Astrocyte (in vitro differentiated cells and primary cell): ENCODE measurements at places on chromosomes 4 and X. TPM values are rescaled to one million over a fixed set of nuclear protein-coding genes. Genes with fewer than 3 reads are reported as not detected.
A peak's percentile ranks its signal among the peaks of the same experiment; 100 is the strongest.

GRCh38 chrX:43218198-43218597, 437.9 kb upstream of the MAOA start:
- H3K4me3 ChIP-seq: no peak overlapping the region
- no peak overlapping the region for H3K27ac ChIP-seq
- no peaks in the 10 kb centered on the region for H3K27me3 ChIP-seq
- DNase-seq: no peak

- no peak overlapping the region for H3K4me3 ChIP-seq
- no peaks in the 10 kb centered on the region for H3K27me3 ChIP-seq
- no peaks in the 10 kb centered on the region for H3K4me1 ChIP-seq
- no peaks in the 10 kb centered on the region for H3K36me3 ChIP-seq
- no peak for DNase-seq
- no peak overlapping the region for H3K27ac ChIP-seq
Measured at GRCh38 chr4:40453912-40454311, 118.8 kb downstream of the CHRNA9 start.

GRCh38 chr4:48223633-48224295, 45.9 kb downstream of the TEC start:
- H3K27me3 ChIP-seq: no peaks in the 10 kb centered on the region
- peak; percentile 10 for DNase-seq
- no peak overlapping the region for H3K27ac ChIP-seq
- no peaks in the 10 kb centered on the region for H3K4me1 ChIP-seq

- no peaks in the 10 kb centered on the region for H3K27me3 ChIP-seq
- peak; percentile 39 for DNase-seq
- no peaks in the 10 kb centered on the region for H3K36me3 ChIP-seq
Measured at GRCh38 chrX:37371578-37371991, 22.4 kb downstream of the PRRG1 start.

DNA sequence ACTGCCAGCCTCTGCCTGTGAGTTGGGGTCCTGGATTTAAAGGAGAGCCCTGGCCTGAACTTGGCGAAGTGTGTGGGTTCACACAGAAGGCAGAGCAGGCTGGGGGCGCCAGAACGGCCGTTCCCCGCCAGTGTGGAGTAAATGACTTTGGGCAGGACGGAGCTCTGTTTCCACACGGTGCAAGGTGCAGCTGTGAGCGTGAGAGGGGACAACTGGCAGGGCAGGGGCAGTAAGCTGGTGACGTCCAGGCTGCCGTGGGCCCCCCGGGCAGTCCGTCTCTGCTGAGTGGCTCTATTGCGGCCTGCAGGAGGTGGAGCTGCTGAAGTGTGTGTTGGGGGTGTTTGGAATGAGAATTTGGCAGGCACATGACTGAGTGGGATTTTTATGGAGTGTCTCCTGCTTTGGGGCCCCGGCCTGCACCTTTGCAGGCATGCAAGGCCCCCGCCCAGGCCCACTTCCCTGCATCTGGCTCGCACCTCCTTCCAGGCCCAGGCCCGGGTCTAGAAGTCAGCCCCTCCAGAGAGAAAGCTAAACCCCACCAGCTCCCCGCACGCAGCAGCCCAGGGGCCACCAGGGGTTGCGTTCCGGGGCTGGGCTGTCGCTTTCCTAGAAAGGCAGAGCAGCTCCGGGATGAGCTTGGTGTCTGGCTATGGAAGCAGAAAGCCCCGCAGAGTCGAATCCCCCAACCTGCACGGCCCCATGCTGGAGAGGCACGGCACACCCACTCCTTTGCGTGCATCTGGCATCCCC, 62.2 kb upstream of the GRPEL1 start:
- H3K27ac ChIP-seq: no peak overlapping the region
- no peaks in the 10 kb centered on the region for H3K36me3 ChIP-seq
- DNase-seq: no peak
- H3K27me3 ChIP-seq: peaks cover 5% of the 10 kb centered on the region

GRCh38 chrX:150119323-150119722, 181.0 kb upstream of the EOLA2 start:
- H3K4me3 ChIP-seq: no peak overlapping the region
- no peaks in the 10 kb centered on the region for H3K4me1 ChIP-seq

- peak; percentile 64 for DNase-seq
- H3K27me3 ChIP-seq: no peaks in the 10 kb centered on the region
- H3K27ac ChIP-seq: no peak overlapping the region
- H3K4me3 ChIP-seq: no peak overlapping the region
Measured at GRCh38 chrX:30875957-30876356, 13.1 kb downstream of the TAB3 start.

GRCh38 chrX:22912616-22913015, 87.1 kb upstream of the DDX53 start:
- no peak overlapping the region for H3K4me3 ChIP-seq
- H3K27ac ChIP-seq: no peak overlapping the region
- no peaks in the 10 kb centered on the region for H3K4me1 ChIP-seq
- no peaks in the 10 kb centered on the region for H3K27me3 ChIP-seq
- no peaks in the 10 kb centered on the region for H3K36me3 ChIP-seq
- DNase-seq: no peak

DNA sequence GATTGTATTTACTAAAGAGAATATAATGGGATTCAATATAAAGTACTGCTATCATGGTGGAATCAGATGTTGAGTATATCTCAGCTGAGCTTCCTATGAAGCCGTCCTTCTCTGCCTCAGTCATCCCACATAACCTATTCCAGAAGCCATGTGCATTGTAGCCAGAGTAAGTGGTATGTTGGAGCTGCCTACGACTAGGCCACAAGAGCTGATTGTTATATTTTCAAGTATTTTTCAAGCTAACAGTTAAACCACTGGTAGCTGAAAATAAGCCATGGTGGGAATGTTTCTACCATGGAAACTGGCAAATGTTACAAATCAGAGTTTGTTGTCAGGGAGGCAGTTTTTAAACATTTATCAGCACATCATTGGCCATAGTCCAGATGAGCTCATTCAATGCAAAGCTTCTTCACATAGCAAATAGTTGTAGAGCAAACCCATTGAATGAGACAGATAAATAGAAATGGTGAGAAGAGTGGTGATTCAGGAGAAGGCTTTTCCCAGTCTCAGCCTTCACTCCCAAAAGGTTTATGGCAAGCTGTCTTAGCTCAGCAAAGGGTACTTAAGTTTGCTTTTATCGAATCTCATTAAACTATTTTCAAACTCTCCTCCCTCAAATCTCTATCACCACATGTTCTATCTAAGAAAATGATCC, 436.4 kb downstream of the PCDH19 start:
- H3K36me3 ChIP-seq: no peaks in the 10 kb centered on the region
- no peaks in the 10 kb centered on the region for H3K27me3 ChIP-seq
- no peak overlapping the region for H3K4me3 ChIP-seq
- no peak overlapping the region for H3K27ac ChIP-seq

DNA sequence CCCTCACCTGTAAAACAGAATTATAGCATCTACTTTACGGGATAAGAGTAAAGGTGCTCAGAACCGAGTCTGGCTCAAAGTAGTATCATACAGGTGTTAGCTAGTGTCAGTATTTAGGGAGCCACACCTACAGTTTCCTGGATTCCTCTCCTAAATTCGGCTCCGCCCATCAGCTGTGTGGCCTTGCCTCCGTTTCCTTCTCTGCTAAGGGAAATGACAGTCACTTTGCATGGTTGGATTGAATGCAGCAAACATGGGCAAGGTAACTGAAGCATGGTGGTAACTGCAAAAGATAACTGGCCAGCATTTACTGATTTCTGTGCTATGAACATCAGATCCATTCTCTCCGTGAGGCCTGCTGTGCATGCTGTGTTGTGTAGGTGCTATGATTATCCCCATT, 2.8 kb downstream of the PPP1R3F start:
- H3K4me3 ChIP-seq: no peak overlapping the region
- DNase-seq: no peak
- no peaks in the 10 kb centered on the region for H3K36me3 ChIP-seq
- no peak overlapping the region for H3K27ac ChIP-seq

GRCh38 chr4:142923619-142924018, 77.5 kb upstream of the INPP4B start:
- no peak for DNase-seq
- no peaks in the 10 kb centered on the region for H3K27me3 ChIP-seq
- H3K36me3 ChIP-seq: no peaks in the 10 kb centered on the region

DNA sequence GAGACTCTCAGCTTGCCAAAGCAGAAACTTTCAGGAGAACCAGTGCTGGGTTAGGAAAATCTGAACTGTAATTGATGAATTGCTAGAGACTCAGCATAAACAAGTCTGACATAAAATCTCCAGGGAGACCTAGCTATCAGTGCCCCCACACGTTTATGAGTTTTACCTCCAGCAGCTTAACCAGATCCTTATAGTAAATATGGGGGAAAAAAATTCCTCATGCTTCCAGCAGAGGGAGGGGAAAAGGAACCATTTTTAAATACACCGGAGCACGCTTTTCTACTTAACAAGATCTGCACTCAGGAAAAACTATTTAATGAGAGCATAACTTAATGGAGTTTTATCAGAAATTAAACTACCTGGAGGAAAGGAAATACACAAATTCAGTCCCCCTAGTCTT, 1040.7 kb upstream of the INTU start:
- DNase-seq: no peak
- no peak overlapping the region for H3K27ac ChIP-seq
- H3K4me1 ChIP-seq: no peaks in the 10 kb centered on the region
- no peak overlapping the region for H3K4me3 ChIP-seq

GRCh38 chrX:107577933-107578332, 50.4 kb upstream of the PRPS1 start:
- H3K36me3 ChIP-seq: no peaks in the 10 kb centered on the region
- peaks cover 18% of the 10 kb centered on the region for H3K4me1 ChIP-seq
- H3K4me3 ChIP-seq: no peak overlapping the region
- DNase-seq: no peak
- no peaks in the 10 kb centered on the region for H3K27me3 ChIP-seq
- no peak overlapping the region for H3K27ac ChIP-seq

GRCh38 chrX:14670819-14671218, 141.5 kb downstream of the GLRA2 start:
- H3K27ac ChIP-seq: no peak overlapping the region
- no peak for DNase-seq
- no peaks in the 10 kb centered on the region for H3K27me3 ChIP-seq
- H3K4me1 ChIP-seq: peaks cover 18% of the 10 kb centered on the region
- no peak overlapping the region for H3K4me3 ChIP-seq
- H3K36me3 ChIP-seq: no peaks in the 10 kb centered on the region

DNA sequence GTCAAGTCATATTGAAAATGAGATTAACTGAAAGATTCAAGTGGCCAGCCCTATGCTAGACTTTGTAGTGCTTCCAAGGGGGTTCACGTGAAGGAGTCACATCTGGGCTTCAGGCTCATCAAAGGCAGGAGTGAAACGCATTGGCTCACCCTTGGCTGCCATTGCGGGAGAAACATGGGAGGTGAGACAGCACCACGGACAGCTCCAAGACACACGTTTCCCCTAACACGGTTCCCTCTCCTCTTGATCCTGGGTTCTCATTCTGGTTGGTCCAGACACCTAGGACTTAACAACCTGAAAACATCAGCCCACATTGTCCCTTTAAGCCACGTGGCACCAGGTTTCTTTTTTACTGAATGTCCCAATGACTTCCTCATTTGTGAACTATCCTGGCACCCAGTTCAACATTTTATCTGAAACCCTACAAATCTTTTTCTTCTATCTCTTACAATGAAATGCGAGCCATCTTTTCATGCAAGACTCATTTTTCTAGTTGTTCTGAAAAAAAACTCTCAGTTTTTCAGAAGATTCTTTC, 279.0 kb upstream of the VCX3A start:
- H3K4me1 ChIP-seq: no peaks in the 10 kb centered on the region
- H3K27ac ChIP-seq: no peak overlapping the region

GRCh38 chrX:10016519-10017132, 49.5 kb downstream of the CLDN34 start:
- peak overlapping the region; percentile 79 for H3K27ac ChIP-seq
- H3K4me1 ChIP-seq: peaks cover 24% of the 10 kb centered on the region
- no peaks in the 10 kb centered on the region for H3K36me3 ChIP-seq
- H3K27me3 ChIP-seq: no peaks in the 10 kb centered on the region

- DNase-seq: peak; percentile 59
- H3K36me3 ChIP-seq: no peaks in the 10 kb centered on the region
- peak overlapping the region; percentile 37 for H3K4me3 ChIP-seq
- no peaks in the 10 kb centered on the region for H3K27me3 ChIP-seq
- peaks cover 13% of the 10 kb centered on the region for H3K4me1 ChIP-seq
- peak overlapping the region; percentile 100 for H3K27ac ChIP-seq
Measured at GRCh38 chr4:60682901-60683300, 517.2 kb upstream of the ADGRL3 start.

DNA sequence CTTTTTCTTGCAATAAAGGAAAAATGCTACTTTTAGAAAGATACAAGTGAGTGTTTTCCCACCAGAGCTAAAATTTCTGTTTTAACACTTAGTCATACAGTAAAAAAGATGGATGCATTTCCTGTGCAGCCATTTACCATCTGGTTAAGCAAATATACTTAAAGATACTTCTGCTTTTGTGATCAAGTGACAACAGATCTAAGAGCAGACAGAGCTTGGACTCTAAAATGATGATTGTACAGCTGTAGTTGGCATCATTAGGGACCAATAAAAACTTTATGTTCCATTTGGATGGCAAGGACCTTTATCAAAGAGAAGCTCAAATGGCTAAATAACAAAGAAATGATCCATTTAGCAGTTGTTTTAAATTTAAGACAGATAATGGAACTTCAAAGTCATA, 270.8 kb downstream of the FSTL5 start:
- no peak for DNase-seq
- no peak overlapping the region for H3K27ac ChIP-seq
- H3K36me3 ChIP-seq: no peaks in the 10 kb centered on the region
- no peaks in the 10 kb centered on the region for H3K4me1 ChIP-seq
- H3K27me3 ChIP-seq: no peaks in the 10 kb centered on the region

The CHRDL1 gene
- 3.3 and 4.8 TPM in 2 replicates for total RNA-seq

The XAGE1B gene
- total RNA-seq: not detected in 2 replicates

The MTMR8 gene
- total RNA-seq: 0.89 and 1.6 TPM in 2 replicates

The MPP1 gene
- 8.3 and 9.0 TPM in 2 replicates for total RNA-seq

The WDR17 gene
- total RNA-seq: 1.8 and 2.0 TPM in 2 replicates

The CENPVL2 gene
- 0.19 and 0.25 TPM in 2 replicates for total RNA-seq

The CXCR3 gene
- not detected in 2 replicates for total RNA-seq

The HAND2 gene
- not detected in 2 replicates for total RNA-seq

The CLDN34 gene
- 0.36 TPM in 1 of 2 replicates, not detected in the other for total RNA-seq

The CT45A5 gene
- not detected in 2 replicates for total RNA-seq

The NKX6-1 gene
- 0.14 TPM in 1 of 2 replicates, not detected in the other for total RNA-seq
